CD8-positive, alpha-beta T cell (primary cell): ENCODE measurements at places on chromosomes 12 and 14.

- DNase-seq, result peak; percentile 28
Observed at GRCh38 chr14:20609215-20610001, 18.2 kb upstream of the RNASE12 start.

- no peak for DNase-seq
Observed at GRCh38 chr14:65472189-65472588, 59.7 kb downstream of the FUT8 start.

DNA sequence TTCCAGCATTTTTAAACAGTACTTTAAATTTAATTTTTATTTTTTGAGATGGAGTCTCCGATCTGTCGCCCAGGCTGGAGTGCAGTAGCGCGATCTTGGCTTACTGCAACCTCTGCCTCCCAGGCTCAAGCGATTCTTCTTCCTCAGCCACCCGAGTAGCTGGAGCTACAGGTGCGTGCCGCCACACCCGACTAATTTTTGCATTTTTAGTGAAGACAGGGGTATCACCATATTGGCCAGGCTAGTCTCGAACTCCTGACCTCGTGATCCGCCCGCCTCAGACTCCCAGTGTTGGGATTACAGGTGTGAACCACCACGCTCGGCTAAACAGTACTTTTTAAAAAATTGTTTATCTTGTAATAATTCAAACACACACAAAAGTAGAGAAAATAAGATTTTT lies 4.2 kb upstream of the FOXJ2 start:
- DNase-seq, result no peak

DNA sequence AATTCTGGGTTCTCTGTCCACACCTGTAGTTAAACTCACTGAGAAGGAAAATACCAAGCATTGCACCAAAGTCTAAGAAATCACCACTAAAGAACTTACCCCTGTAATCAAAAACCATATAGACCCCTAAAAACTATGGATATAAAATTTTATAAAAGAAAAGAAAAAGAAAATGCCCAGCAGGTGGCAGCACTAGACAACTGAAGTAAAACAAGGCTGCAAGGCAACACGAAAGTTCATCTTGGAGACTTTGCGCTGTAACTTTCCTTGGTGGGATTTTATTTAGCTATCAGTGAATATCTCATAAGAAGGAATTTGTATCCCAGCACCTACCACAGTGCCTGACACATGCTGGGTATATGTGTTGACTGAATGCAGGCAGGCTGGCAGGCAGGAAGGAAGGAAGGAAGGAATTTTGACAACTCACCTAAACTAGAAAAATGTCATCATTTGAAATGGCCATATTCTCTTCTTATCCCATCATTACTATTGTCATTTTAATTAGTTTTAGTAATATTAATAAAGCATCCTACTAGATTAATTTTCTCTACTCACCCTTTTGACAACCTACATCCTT lies 68.2 kb upstream of the ETV6 start:
- DNase-seq, result peak; percentile 81

GRCh38 chr12:12081836-12082497 lies 11.2 kb downstream of the BCL2L14 start:
- DNase-seq, result no peak

DNA sequence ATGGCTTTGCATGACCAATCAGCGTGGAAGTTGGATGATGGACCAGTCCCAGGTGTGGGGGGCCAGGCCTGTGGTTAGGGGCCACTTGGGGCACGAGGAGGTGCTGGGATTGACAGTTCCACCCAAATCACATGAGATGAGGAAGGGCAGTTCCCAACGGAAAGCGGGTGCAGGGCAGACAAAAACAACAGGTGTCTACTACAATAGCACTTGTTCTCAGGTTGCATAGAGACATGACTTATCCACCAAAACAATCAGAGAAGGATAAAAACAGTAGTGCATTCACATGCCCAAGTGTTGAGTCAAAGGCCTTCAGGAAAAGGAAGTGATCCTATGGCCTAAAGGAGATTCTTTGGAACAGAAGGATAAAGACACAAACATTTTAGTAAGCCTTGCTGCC lies 14.6 kb upstream of the EIF2B2 start:
- DNase-seq, result no peak

- DNase-seq, result no peak
Observed at GRCh38 chr12:130286041-130286440, 51.6 kb upstream of the PIWIL1 start.

- DNase-seq, result no peak
Observed at GRCh38 chr14:51167587-51168214, 72.3 kb upstream of the TMX1 start.

DNA sequence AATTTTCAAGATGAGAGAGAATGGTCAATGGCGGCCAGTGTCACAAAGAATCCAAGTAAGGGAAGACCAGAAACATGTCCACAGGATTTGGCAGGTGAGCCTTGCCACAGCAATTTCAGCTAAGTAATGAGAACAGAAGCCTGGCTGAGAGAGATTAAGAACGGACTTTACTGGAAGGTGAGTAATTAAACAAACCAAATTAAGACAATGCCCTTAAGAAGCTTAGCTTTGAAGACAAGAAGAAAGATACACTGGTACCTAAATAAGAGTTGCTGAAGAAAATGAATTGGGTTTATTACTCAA lies 145.4 kb upstream of the PLEKHG7 start:
- DNase-seq, result no peak

DNA sequence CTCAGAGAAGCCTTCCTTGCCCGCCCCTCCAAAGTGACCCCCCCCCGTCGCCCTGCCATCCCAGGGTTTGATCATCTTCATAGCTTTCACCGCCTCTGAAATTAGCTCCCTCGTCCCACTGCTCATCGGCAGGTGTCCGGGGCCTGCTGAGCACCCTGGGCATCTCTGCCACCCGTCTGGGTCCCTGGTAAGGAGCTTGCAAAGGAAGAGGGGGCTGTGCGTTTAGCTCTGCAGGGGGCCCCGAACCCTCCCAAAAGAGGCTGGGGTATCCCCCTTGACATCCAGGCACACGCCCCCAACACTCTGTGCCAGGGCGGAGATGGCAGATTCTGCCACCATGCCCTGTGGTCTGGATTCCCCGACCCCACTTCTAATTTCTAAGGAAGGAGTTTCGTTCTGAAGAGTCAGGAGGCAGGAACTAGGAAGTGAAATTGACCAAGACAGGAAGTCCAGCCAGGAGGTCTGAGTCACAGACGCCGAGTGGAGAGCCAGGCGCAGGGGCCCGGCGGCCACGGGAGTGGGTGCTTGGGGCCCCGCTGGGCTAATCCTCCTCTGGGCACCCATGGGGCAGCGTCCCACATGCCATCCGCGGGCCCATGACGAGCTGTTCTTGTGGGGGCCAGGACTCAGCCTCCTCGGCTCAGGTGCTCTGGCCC lies 95.7 kb downstream of the RFLNA start:
- DNase-seq, result no peak

- DNase-seq, result no peak
Observed at GRCh38 chr12:124780752-124781685, 82.6 kb downstream of the SCARB1 start.

DNA sequence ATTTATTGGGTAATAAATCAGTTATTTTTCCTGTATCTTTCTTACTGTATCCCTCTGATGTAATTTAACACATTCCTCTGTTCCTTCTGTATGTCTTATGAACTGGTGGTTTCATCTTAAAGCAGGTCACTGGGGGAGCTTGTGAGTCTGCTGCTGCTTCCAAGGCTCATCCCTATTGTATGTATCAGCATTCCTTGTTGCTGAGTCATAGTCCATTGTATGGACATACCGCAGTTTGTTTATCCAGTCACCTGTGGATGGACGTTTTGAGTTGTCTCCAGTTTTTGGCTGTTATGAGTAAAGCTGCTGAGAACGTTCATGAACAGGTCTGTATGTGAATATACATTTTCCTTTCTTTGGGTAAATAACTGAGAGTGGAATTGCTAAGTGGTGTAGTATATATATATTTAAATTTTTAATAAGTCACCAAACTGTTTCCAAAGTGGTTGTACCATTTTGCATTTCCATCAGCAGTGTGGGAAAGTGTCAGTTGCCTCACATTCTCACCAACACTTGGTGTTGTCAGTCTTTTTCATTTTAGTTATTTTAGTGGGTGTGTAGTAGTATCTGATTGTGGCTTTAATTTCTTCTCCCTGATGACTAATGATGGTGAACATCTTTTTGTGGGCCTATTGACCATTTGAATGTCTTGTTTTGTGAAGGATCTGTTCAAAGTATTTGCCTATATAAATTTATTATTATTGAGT lies 82.7 kb downstream of the BEGAIN start:
- no peak for DNase-seq

GRCh38 chr12:116529048-116529447 lies 30.1 kb upstream of the MAP1LC3B2 start:
- DNase-seq, result no peak

DNA sequence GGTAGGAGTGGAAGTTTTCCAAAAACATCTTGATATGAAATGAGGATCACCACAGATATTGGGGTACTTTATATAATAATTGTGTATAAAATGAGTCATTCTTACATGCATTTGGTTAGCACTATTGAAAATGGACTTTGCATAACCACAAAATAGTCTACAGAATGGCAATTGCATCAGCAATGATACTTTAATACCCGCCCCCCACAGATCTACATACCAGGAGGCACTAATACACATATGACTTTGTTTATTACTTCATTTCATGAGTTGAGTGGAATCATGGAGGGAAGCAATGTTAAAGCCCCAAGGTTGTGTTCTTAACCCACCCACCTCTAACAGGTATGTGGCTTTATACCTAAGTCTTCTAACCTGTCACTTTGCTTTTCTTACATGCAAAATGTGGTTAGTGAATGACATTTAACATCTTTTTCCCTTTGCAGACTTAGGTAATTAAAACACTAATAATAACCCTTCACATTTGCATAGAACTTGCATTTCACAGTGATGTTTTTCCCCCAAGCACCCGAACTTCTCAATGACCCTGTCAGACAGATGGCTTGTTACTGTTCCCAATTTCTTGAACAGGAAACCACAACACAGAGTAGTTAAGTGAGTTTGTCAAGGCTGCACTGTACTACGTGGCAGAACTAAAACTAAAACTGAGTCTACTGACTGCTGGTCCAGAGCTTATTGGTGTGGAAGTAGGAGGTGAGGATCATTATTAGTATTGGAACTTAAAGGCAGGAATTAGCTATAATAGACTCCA lies 101.9 kb downstream of the NPAS3 start:
- no peak for DNase-seq

DNA sequence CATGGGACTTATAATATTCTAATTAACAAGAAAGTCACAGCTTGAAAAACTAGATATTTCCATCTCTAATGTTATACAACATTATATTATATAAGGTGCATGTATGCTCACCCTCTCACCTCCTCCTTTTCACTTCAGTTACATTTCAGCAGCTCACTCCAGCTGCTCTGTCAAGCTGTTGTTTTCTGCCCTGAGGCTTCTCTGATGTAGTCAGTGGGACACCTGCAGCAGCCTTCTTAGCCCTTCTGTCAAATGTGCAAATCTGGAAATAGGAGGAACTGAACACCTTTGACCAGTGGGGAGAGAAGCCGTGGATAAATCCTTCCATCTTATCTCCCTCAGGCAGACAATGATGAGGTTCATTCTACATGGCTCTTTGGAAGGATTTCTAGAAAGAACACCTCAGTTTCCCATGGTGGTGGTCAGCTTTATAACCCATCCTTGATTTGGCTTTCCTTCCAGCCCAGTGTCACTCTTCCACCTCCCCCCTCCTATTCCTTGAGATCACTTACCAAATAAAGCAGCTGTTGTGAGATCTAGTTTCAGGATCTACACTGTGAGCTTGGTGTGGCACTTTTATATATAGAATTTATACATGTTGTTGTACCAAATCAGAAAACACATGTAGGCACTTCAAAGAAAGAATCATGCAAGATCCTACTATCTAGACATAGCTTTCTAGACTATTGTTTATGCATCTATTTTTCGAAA lies 79.6 kb upstream of the STK38L start:
- DNase-seq, result no peak

GRCh38 chr12:47776471-47777143 lies 3.6 kb downstream of the SLC48A1 start:
- DNase-seq, result no peak

GRCh38 chr14:103630364-103631108 lies 1.5 kb downstream of the KLC1 start:
- DNase-seq, result no peak

DNA sequence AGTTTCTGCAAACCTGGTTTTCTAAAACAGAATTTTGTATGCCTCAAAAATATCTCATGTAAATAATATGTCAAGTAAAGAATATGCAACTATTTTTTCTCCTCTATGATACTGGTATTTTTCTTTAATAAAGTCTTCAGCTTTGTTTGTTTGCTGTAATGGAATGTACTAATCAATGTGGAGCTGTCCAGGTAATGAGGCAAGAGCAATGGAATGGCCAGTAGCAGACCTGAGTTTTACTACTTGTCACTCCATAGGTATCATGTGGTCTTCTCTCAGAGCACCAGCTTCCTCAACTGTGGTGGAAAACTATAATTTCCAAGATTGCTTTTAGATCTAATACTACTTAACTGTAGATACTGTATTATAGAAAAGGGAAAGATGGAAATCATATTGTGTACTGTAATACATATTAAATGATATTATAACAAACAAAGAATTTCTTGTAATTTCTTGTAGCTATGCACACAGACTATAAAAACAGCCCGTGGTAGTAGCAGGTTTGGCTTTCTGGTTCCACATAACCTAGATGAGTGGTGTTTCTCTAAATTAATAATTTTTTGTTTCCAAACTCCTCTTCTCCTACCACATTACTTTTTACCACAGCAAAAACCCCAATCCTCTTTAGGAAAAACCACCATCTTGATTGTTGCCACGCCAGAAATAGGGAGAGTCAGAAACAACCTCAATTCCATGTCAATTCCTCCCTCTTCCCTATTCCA lies 70.6 kb downstream of the KIF21A start:
- DNase-seq, result no peak

- DNase-seq, result no peak
Observed at GRCh38 chr12:80001562-80001961, 66.7 kb upstream of the PPP1R12A start.

DNA sequence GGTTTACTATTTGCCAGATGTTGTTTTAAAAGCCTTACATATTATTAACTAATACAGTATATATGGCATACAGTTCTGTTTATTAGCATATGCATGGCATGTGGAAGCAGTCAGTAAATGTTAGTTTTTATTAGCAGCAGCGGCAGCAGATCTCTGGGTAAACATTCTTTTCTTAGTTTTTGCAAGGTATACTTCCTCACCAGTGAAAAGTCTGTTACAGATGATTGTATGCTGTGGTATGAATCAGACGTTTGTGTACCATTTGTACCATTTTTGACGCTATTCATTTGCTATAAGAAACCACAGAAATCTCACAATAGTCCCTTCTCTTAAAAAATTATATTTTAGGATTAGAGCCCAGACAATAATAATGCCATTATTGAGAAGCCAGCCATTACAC lies 17.8 kb downstream of the STK38L start:
- no peak for DNase-seq

DNA sequence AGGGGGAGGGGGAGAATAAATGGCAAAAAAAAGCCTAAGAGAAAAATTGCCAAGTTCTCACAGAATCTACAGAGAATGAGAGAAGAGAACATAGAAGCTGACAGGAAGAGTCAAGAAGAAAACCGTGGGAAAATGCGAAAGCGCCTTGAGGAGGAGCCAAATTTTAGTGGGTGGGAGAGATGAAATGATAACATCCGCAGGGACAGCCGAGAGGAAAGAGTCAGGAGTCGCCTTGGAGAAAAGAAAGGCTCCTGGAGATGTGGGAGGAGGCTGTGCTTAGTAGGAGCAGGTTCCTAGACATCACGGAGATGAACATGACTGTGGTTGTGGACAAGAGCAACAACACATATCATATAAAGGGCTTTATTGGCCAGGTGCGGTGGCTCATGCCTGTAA lies 49.4 kb downstream of the PHLDA1 start:
- DNase-seq, result no peak
